ENCODE measurements at places on chromosomes 5 and 9. TPM values are rescaled to one million over a fixed set of nuclear protein-coding genes. Genes with fewer than 3 reads are reported as not detected.

DNA sequence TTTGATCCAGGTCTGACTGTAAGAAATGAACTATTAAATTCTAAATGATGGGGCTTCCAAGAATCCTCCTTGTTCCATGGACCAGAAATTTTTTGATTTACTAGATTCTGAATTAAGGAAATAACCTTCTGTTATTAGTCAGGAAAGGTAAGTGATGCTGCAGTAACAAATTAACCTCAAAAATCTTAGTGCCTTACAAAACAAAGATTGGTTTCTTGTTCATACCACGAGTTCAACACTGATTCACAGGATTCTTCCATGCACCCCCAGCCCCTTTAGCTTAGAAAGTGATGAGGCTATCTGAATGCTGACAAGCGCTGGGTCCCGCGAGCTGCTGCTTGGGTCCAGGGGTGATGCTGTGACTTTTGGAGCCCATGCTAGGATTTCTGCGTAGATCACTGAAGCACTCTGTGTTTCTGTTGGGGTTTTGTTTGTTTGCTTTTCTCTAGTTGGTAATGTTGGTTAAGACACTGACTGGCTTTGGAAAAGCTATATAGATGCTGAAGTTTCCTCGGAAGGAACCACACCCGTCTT, 52.3 kb downstream of the COL15A1 start:
- no peak overlapping the region for H3K4me3 ChIP-seq
- H3K36me3 ChIP-seq = peaks cover 2% of the 10 kb centered on the region
- H3K27ac ChIP-seq = no peak overlapping the region
- peaks cover 27% of the 10 kb centered on the region for H3K27me3 ChIP-seq
- no peak for DNase-seq

GRCh38 chr9:4196376-4196775, 103.5 kb downstream of the GLIS3 start:
- H3K27ac ChIP-seq = no peak overlapping the region
- no peak overlapping the region for H3K4me3 ChIP-seq
- no peaks in the 10 kb centered on the region for H3K27me3 ChIP-seq
- H3K4me1 ChIP-seq = no peaks in the 10 kb centered on the region

DNA sequence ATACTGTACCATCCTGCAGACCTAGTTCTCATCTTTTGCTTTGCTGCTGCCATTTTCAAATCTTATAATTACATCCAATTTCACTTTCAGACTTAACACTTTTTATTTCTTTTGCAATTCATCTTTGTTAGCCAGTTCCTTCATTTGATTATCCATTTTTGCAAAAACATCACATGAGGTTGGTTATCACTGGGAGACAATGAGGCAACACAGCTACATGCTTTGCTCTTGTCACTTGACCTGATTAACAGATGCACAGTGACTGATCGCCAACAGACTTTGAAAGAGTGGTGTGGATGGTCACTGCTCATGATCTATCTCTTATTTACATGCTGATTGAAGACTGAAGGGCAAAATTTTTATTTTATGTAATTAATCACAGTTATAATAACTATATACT, 17.0 kb upstream of the RNF20 start:
- H3K4me3 ChIP-seq = no peak overlapping the region
- H3K27ac ChIP-seq = no peak overlapping the region
- H3K36me3 ChIP-seq = no peaks in the 10 kb centered on the region
- H3K4me1 ChIP-seq = no peaks in the 10 kb centered on the region

GRCh38 chr5:116859666-116860320, 285.2 kb upstream of the SEMA6A start:
- no peak overlapping the region for H3K27ac ChIP-seq
- no peak for DNase-seq
- no peaks in the 10 kb centered on the region for H3K4me1 ChIP-seq
- H3K36me3 ChIP-seq = no peaks in the 10 kb centered on the region
- no peaks in the 10 kb centered on the region for H3K27me3 ChIP-seq

- no peaks in the 10 kb centered on the region for H3K4me1 ChIP-seq
- H3K36me3 ChIP-seq = peaks cover 11% of the 10 kb centered on the region
- no peak overlapping the region for H3K27ac ChIP-seq
- H3K4me3 ChIP-seq = no peak overlapping the region
- H3K27me3 ChIP-seq = no peaks in the 10 kb centered on the region
- no peak for DNase-seq
Measured at GRCh38 chr5:93821891-93822415, 80.6 kb upstream of the POU5F2 start.

GRCh38 chr9:136197084-136197875, 7.6 kb downstream of the LHX3 start:
- H3K4me1 ChIP-seq = peaks cover 7% of the 10 kb centered on the region
- no peak for DNase-seq
- no peak overlapping the region for H3K4me3 ChIP-seq

- peak overlapping the region; percentile 66 for H3K4me3 ChIP-seq
- H3K36me3 ChIP-seq = no peaks in the 10 kb centered on the region
- DNase-seq = no peak
- no peaks in the 10 kb centered on the region for H3K27me3 ChIP-seq
Measured at GRCh38 chr5:54521856-54522479, 4.4 kb downstream of the SNX18 start.

GRCh38 chr9:108443741-108444140, 412.0 kb downstream of the ACTL7B start:
- DNase-seq = no peak
- H3K4me1 ChIP-seq = no peaks in the 10 kb centered on the region
- H3K27me3 ChIP-seq = no peaks in the 10 kb centered on the region

DNA sequence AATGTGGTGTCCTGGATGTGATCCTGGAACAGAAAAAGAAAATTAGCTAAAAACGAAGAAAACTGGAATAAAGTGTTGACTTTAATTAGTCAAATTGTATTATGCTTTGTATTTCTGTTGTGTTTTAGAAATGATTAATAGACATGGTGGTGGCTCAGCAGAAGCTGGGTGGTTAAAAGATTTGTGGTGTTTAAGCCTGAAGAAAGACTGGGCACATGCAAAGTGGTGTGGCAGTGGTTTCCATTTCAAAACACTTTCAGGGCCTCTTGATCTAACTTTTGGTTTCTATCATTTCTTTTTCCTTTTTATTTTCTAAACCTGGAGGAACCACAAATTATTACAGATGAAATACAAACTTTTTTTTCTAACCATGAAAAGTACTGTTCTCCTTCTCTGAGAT, 44.1 kb downstream of the ADGRV1 start:
- DNase-seq = no peak
- no peaks in the 10 kb centered on the region for H3K36me3 ChIP-seq
- H3K27me3 ChIP-seq = peaks cover 40% of the 10 kb centered on the region

- DNase-seq = no peak
- no peaks in the 10 kb centered on the region for H3K27me3 ChIP-seq
- H3K4me1 ChIP-seq = no peaks in the 10 kb centered on the region
- no peaks in the 10 kb centered on the region for H3K36me3 ChIP-seq
- H3K27ac ChIP-seq = no peak overlapping the region
Measured at GRCh38 chr9:9341203-9341602, 1271.6 kb downstream of the PTPRD start.

DNA sequence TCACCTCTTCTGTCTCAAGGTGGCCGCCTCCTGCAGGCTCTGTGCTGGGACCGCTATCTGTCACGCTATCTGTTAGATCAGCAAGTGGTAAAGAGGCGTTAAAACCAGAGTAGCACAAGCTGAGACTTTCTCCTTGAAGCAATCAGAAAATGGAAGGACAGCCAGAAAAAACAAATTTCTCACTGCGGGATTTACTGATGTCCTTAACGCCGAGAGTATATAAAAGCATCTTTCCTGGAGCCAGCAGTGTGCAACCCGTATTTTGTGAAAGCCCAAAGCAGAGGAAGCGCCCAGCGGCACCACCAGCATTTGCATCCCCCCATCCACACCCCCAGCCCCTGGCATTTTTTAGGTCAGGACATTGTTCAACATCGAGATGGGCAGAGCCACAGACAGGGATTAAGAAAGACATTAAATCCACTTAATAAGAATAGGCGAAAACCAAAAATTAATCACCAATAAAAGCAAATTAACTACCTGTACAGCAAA, 48.6 kb downstream of the DUSP1 start:
- H3K27me3 ChIP-seq = no peaks in the 10 kb centered on the region
- DNase-seq = no peak
- no peaks in the 10 kb centered on the region for H3K36me3 ChIP-seq
- no peak overlapping the region for H3K4me3 ChIP-seq
- H3K27ac ChIP-seq = peak overlapping the region; percentile 83

DNA sequence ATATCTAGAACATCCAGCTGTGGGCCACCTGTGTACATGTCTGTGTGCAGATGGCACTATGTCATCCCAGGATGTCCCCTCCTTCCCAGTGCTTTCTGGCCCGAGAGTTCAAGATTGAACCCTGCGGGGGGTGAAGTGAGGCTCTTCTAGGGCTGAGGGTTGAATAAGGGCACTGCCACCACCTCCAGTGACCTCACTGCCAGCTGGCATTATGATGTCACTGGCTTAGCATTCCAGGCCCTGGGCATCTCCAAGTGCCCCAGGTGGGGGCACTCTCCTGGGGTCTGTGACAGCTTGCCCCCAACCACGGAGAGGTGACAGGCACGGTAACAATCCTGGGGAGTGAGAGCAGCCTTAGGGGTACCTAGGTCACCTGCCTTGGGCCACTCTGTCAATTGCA, 27.1 kb downstream of the CXXC5 start:
- H3K36me3 ChIP-seq = no peaks in the 10 kb centered on the region
- DNase-seq = no peak
- H3K27me3 ChIP-seq = no peaks in the 10 kb centered on the region
- H3K27ac ChIP-seq = no peak overlapping the region

DNA sequence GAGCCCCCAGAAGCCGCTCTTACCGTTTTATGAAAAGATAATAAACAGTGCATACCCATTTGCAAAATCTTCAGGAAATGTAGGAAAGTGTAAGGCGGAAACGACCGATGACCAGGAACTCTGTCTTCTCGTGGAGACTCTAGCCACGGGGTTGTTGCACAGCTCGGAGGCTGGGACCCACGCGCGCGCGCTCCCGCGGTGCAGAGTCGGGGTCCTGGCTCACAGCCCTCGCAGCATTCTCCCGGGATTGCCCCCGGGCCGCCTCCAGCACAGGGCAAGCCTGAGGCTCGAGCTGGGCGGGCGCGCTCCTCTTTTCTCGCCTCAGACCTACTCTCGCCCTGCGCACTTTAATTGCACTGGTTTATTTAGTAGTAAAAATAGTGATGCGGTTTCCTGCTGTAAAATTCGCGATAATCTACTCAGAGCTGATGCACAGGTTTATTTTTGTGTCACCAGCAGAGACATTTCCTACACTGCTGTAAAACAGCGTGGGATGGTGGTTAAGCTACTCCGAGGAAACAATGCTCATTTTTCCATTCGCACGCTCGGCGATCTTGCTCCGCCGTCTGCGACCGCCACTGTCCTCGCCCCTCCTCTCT, 15.5 kb downstream of the TRIM7 start:
- H3K27ac ChIP-seq = peak overlapping the region; percentile 96
- peaks cover 4% of the 10 kb centered on the region for H3K27me3 ChIP-seq
- peaks cover 2% of the 10 kb centered on the region for H3K36me3 ChIP-seq
- peaks cover 49% of the 10 kb centered on the region for H3K4me1 ChIP-seq

DNA sequence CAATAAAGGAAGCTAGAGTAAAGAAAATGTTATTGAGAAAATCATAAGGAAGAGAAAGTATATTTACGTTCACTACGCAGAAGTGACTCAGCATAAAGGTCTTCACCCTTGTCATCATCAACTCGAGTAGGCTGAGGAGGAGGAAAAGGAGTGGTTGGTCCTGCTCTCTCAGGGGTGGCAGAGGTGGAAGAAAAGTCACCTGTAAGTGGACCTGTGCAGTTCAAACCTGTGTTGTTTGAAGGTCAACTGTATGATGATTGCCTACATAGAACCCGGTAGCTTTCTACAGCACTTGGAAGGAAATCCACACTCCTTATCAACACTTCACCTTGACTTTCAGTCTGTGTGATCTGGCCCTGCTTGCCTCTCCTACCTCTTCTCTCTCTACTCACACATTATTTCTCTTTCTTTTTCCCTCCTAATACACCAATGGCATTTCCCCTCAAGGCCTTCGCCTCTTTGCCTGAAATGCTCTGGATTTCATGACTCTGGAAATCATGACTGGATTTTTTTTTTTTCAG, 109.3 kb upstream of the CPEB4 start:
- H3K36me3 ChIP-seq = no peaks in the 10 kb centered on the region
- DNase-seq = no peak
- H3K27me3 ChIP-seq = no peaks in the 10 kb centered on the region
- peaks cover 14% of the 10 kb centered on the region for H3K4me1 ChIP-seq

DNA sequence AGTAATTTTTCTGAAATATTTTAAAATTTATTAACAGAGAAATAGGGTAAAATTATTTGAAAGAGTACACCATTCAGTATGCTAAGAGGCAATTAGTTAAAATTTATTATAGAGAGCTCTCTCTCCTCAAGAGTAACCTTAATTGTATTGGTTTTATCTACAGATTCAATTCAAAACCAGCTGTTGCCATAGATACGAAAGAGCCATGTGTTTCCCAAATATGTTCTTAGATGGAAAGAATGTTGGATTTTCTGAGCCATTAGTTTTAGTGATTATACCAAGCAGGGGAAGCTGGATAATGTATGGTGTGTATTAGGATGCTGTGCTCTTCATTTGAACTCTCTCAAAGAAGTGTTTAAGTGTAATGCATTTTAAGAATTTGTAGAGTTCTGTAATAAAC, 27.8 kb downstream of the C7 start:
- DNase-seq = no peak
- peaks cover 18% of the 10 kb centered on the region for H3K27me3 ChIP-seq
- H3K36me3 ChIP-seq = no peaks in the 10 kb centered on the region
- no peak overlapping the region for H3K27ac ChIP-seq

DNA sequence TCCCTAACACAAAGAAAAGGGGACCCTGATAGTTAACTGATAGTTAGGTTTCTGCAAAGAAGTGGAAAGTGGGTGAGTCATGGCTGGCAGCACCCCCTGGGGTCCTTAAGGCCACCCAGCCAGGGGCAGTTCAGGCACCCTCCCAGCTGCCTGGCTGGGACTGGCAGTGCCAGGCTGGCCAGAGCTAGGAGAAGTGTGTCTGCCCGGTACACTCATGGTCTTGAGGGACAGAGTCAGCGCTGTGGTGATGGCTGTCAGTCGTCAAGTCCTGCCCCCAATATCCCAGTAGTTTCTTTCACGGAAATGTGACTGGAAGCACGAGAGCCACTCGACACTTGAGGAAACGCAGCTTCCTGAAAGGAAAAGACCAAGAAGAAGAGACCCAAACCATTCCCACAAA, 22.3 kb upstream of the CNOT6 start:
- H3K4me1 ChIP-seq = no peaks in the 10 kb centered on the region
- no peak for DNase-seq
- H3K36me3 ChIP-seq = no peaks in the 10 kb centered on the region

DNA sequence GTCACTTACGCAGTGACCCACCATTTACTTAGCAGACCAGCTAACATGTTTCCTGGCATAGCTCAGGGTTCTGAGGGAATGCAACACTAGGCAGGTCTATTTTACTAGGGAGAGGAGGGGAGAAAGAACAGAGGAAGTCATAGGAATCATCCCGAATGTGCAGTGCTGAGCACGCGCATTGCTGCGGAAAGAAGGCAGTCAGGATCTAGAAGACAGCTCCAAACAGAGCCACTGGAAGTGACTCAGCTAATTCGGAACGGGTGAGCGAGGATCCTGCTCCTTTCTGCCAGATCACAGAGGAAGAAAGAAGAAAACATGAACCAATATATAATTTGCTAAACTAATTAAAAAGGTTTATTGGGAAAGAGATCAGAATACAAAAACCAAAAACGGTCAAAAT, 339.8 kb downstream of the EFNA5 start:
- no peaks in the 10 kb centered on the region for H3K27me3 ChIP-seq
- DNase-seq = no peak
- no peaks in the 10 kb centered on the region for H3K36me3 ChIP-seq
- no peak overlapping the region for H3K27ac ChIP-seq
- H3K4me1 ChIP-seq = no peaks in the 10 kb centered on the region

Gene CNTLN
- 0.50 TPM for total RNA-seq

Gene OR4F3
- total RNA-seq = not detected

Gene CEP120
- total RNA-seq = 58.6 TPM

Gene DNAH5
- not detected for total RNA-seq

Gene THBS4
- 0.21 TPM for total RNA-seq

Gene FRMD3
- 18.9 TPM for total RNA-seq

Gene IFNE
- not detected for total RNA-seq

Gene GIN1
- 1.7 TPM for total RNA-seq

Gene HK3
- total RNA-seq = 4.6 TPM

All from T-helper 17 cell (primary cell).